Fibroblast of villous mesenchyme (primary cell): ENCODE measurements at places on chromosomes 12 and 14.

DNA sequence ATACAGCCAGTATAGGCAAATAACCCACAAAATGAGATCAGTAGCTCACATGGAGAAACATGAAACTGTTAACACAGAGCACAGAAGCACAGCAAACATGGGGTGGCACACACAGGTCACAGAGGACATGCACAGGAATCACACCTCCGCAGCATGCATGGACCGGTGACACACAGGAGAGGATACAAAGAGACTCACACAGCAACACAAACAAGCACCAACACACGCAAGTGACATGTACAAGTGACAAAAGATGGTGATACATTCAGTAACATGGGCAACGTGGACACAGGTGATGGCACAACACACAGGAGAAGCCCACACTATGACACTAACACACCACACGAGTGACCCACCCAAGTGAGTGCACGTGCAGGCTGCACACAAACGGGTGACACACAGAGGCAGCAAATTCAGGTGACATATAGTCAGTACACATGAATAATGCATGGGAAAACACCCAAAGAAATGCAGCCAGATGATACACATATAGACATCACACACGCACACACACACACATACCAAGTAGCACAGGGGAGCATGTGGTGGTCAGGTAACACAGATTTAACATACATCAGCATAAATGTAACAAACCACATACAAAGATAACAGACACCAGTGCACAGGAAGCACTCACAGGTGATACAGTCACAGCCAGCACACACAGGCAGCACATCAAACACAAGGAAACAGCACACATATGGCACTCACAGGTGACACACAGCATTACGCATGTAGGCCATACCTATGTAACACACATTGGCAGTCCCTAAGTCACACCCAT is 216.0 kb upstream of the SFSWAP start:
- DNase-seq: no peak

DNA sequence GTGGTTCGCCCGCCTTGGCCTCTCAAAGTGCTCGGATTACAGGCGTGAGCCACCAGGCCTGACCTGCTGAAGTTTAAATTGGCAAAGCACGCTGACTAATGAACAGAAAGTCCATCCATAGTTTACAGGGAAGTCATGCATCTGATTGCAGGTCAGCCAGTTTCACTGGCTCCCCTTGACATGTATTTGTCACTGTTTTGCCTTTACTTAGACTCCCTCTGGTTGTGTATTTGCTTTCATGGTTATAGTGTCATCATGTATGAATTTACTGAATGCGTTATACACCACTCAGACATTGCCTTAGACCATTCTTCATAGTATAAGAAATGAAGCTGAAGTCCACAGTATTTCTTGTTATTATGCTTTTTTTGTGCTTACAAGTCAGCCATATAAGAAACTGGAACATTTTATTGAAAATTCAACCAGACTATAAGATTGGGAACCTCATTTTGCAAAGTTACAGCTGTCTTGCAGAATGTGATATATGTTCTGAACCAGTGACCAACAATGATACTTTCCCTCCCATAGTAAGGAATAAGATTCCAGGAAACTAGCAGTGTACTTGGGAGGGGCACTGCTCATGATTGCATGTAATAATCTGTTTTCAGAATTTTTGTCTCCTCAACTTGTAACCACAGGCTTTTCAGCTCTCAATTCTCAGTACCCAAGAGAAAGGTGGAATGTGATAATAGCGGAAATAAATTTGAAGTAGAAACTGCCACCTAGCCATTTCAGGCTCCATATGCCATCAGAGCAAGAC is 51.9 kb upstream of the ATF7IP start:
- DNase-seq: no peak

GRCh38 chr14:90005441-90005840 is 49.7 kb downstream of the TDP1 start:
- DNase-seq: no peak

- DNase-seq: peak; percentile 62
These were observed 47.7 kb upstream of the MAP3K9 start for GRCh38 chr14:70856851-70857495.

DNA sequence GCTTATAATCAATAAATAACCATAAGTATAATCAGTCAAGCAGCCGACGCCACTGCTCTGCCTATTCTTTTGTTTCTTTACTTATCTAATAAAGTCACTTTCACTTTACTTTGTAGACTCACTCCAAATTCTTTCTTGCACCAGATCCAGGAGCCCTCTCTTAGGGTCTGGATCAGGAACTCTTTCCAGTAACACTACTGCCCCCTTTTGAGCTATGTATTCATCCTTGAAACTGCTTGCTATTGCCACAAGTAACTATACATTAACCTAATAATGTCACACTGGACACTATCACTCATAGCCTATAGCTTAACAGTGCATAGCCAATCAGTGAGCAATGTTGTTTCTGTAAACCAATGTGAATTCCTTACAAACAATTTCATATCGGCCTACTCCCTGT is 2.8 kb upstream of the NID2 start:
- DNase-seq: peak; percentile 72

DNA sequence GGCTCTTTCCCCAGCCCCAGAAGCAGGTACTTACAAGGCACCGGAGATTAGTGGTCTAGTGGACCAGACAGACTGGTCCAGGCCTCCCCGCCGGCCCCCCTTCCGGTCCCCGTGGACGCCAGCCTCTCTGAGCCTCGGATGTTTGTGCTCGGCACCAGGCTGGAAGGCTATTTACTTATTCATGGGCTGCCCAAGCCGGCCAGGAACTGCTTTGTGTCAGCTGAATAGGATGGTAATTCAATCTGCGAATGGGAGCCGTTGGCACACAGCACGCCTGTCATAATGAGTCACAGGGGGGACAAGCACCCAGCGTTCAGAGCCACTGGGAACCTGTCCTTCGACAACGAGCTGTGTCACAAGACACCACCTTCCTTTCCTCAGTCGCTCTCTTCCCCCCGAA is 82.3 kb downstream of the RIMBP2 start:
- no peak for DNase-seq

- no peak for DNase-seq
These were observed 18.8 kb upstream of the PRKAG1 start for GRCh38 chr12:49037111-49037946.

DNA sequence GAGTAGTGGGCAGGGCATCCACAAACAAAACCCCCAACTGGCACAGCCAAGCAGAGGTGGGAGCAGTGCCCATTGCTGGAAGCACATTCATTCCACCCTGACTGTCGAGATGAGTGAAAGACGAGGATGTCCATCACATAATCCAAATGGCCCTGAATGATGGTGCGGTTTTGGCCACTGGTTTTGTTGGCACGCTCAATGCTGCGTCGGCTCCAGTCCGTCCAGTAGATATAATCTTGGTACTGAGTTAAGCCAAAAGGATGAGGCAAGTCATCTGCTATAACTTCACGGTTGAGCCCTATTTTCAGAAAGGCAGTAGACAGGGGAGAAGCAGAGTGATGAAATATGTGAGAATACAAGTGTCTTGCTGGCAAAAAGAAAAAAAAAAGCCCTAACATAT is 88.1 kb downstream of the BCL2L14 start:
- DNase-seq: no peak

- DNase-seq: no peak
These were observed 63.6 kb downstream of the HELB start for GRCh38 chr12:66365718-66366490.

DNA sequence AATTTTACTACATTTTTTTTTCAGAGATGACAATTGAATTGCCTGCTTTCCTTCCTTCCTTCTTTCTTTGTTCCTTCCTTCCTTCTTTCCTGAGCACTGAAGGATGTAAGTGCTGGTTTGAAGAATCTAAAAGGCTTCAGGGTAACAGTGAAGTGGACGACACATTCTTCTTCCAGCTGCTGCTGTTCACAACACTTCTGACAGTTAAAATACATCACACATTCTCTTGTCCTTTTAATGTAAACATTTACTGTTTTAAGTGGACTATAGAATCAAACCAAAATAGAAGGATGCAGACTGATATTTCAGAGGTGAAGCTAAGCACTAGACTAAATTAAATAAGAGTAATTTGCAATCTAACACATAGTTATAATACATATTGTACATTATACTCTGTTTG is 151.5 kb downstream of the MSRB3 start:
- DNase-seq: no peak

- no peak for DNase-seq
These were observed 729.7 kb upstream of the TBX3 start for GRCh38 chr12:115413626-115414025.

DNA sequence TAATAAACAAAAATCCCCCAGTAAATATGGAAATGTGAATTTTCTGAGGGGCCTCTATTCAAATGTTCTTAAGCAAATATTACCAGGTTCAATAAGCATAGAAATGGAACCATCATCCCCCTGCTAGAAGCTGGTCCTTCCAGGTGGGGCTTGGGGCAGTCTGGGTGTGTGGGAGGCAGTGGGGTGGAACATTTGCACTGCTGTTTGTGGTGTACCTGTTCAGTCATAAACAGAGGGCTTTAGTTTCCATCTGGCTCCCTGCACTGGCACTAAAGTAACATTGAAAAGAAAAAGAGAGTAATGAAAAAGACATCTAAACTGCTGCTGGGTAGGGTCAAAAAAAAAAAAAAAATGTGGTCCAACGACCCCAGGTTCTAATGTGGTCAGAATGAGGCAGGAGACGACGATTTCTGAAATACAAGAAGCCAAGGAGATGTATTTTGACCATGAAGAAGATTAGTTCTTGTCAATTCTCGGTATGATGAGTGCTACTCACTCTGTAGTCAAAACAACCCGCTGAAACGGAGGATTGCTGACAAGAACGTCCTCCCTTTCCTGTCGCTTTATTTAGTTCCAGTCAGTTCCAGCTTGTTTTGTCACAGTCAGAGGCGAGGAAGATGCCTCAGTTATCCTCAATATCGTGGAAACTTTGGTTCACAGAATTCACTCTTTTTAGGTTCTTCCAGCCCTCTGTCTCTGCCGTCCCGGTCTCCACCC is 44.2 kb upstream of the MANSC4 start:
- DNase-seq: no peak

DNA sequence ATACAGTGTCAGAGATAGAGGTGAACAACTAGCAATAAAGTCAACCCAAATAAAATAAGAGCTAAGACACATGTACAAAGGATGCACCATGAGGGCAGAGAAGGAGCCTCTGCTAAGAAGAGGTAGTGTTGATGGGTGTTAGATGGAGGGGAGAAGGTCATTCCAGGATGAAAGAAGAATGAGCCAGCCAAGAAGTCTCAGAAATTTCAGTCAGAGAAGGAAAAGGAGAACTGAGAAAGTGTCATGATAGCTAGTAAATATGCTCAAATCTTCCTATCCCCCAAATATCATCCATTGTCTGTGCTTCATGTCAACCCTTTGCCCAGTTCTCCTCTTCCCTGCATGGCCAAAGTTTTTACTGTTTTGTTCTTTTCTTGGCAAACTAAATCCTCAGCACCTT is 225.2 kb upstream of the BTG1 start:
- DNase-seq: no peak

- DNase-seq: peak; percentile 36
These were observed 70.9 kb downstream of the TRIM9 start for GRCh38 chr14:51023964-51024363.

DNA sequence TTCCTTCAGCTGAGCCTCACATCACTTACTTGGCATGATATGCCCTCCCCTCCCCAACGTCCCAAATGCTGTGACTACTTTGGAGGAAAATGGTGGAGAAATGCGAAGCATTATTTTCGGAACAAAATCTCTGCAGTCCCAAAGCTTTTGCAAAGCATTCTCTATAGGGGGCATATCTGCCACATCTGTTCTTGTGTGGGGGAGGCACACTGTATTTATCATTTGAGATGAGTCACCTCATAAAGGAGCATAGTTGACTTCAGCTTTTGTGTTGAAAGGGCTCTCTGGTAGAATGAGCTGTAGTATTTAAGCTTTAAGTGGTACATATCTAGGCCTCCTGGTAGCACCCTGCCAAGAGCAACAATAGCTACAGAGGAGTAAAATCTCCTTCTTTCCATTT is 447.5 kb downstream of the ADAMTS20 start:
- peak; percentile 10 for DNase-seq

DNA sequence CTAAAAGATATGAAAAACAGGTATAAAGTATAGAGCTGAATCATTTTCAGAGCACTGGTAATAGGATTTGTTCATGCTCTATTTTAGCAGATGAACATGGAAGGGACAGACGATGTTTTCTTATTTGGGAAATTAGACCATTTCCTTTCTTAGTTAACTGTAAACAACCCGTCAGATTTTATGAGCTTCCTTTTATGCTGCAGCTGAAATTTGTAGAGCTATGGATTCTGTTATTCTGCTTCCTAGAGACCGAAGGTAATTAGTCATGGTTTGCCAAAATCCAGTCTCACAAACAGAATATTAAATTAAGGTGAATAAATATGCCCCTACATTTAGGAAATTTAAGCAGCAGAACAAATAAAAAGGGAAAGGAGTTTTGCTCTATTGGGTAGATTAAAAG is 180.2 kb upstream of the SYT1 start:
- DNase-seq: peak; percentile 75

DNA sequence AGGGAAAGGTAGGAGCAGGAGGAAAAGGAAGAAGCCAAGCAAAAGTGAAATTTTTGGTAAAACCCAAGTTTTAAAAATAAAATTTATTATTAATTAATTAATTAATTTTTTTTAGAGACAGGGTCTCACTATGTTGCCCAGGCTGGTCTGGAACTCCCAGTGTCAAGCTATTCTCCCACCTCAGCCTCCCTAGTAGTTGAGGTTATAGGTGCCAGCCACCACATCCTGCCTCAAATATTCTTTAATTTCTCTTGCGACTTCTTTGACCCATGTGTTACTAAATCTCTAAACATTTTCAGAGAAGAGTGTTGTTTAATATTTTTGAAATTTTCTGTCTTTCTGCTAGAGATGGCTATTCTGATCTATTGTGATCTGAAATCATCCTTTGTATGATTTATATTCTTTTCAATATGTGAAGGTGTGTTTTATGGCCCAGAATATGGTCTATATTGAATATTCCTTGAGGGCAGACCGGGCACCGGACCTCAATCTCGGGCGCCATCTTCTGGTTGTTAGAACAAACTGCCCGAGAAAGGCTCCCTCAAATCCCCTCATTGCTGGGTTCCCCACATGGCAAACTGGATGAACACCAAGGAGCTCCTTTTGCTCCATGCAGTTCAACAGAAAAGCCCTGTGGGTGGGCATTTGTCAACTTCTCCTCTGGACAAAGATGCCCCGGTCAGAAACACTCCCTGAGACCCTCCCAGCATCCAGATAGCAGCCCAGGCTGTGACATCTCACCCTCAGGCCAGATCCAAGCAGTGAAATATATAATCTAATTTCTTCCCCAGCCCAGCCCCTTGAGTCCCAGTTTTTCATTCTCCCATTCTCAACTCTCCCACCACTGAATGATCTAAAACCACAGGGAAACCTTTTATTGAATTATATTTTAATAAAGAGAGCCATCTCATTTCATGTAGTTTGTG is 110.5 kb downstream of the ASCL4 start:
- peak; percentile 48 for DNase-seq

GRCh38 chr12:47990351-47991105 is 13.7 kb downstream of the COL2A1 start:
- peak; percentile 17 for DNase-seq

- DNase-seq: peak; percentile 91
These were observed 105.0 kb downstream of the PPP2R5E start for GRCh38 chr14:63438065-63438757.
